ENCODE measurements at places on chromosomes 4 and X.

GRCh38 chr4:32798471-32799159, 2078.4 kb downstream of the PCDH7 start:
- no peak for DNase-seq

DNA sequence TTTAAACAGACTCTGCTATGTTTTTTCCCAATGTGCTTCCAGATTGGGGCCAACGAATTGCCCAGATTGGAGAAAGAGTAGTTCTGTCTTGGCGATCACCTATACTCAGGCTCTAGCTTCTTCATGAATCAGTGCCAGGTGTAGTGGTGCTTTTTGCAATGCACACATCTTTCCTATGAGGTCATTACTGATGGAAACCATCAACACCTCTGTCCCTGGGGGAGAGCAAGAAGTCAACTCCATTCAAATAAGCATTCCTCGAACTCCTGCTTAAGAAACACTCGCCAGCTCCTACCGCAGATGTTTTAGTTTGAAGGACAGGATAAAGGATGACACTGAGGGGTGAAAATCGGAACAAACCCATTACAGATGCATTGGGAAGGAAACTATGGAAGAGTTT, 156.5 kb upstream of the DKK2 start:
- no peak for DNase-seq

GRCh38 chr4:136319789-136320464, 1212.4 kb downstream of the PCDH18 start:
- no peak for DNase-seq

DNA sequence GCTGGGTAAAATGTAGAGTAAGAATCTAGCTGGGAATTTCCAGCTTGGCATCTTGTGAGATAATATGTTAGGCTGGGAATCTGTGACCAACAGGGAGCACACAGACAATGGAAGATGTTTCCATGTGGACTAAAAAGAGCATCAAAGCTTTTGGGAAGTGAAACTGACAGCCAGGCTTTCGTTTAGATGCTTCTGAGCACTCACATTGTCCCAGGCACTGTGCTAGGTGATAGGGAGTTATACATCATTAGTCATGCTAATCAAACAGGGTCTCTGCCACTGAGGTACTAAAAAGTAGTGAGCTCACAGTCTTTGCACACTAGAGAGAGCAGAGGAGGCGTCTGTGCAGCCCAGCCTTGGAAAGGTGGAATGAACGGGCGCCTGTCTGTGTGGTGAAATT, 101.9 kb upstream of the SCOC start:
- no peak for DNase-seq

DNA sequence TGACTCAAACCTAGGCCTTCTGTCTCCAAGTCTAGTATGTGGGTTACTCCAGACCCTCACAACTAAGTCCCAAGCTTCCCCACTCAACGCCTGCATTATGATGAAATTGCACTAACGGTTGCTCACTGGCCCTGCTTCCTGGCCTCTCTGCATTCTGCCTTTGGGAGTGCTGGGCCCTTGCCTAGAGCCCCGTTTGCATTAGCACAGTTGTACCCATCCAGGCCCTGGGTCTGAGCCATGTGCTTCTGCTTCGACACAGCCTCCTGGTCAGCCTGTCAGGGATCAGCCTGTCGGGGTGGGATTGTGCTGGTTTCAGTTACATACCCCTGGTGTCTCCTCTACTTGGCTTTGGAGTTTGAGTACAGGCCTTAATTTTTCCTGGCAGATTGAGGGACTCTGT, 58.4 kb downstream of the DCUN1D4 start:
- no peak for DNase-seq

DNA sequence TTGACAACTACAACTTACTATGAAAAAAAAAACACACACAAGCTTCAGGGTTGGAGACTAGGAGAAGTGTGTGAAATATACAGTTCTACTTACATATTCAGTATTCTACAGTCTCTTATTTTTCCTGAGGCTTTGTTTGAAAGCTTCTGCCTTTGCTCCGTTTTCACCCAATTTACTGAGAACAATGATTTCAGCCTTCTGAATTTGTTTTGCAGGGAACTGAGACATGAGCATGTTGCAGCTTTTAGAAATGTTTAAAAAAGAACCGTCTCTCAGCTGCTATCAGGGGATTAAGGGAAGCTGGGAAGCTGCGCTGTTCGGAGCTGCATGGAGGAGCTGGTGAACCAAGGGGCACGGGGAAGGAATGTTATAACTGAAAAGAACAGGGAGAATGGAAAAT, 85.7 kb downstream of the QDPR start:
- DNase-seq: no peak

GRCh38 chr4:86870442-86871069, 21.4 kb upstream of the SLC10A6 start:
- DNase-seq: no peak

- DNase-seq: no peak
Measured at GRCh38 chr4:166432842-166433241, 559.8 kb downstream of the TLL1 start.

GRCh38 chr4:187615972-187616371, 379.6 kb upstream of the ZFP42 start:
- no peak for DNase-seq

DNA sequence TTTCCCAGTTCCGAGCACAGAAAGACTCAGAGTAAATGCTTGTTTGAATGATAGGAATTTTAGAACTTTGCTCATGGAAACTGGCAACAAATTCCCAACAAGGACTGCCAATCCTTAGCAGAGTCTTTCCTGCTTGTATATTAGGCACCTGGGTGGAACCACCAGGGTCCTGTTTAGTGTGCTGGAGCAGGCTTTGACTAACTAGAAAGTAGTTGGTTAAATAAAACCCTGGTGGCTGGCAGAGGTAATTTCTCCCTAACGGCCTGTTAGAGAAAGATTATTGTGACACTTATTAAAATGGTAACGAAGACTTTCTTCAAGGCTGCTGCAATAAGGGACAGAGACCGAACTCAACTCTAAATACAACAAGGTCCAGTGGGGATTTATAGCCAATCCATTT, 103.6 kb upstream of the TEX13D start:
- DNase-seq: no peak

DNA sequence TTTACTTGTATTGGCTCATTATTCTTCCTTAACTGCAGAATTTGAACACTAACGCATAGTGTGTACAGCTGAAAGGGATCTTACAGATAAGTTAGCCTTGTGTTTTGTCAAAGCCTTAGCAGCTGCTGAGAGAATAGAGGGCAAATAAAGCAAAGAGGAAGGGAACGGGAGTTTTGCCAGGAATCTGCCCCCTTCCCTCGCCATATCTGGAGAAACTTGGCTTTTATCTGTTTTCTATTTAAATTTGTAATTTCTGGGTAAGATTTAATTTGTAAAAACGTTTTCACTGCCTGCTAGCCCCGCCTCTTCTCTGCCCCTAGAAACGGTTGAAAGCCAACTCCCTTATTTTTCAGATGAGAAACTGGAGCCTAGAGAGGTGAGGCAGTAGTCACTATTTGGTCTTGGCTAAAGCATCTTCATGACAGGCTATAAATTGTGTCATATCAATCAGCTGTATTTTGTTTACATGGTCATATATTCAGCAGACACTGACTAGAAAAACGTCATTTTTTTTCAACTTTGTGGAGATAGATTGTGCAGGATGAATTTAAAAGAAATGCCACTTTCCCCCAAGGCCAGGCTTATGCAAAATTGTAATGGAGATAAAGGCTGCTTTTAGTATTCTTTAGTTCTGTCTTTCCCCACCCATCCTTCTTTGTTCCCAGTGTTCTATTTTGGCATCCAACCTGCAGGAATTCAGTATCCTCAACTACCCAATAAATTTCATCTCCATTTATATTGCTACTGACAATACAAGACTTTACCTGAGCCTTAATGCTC, 319.4 kb downstream of the SH2D1A start:
- no peak for DNase-seq

DNA sequence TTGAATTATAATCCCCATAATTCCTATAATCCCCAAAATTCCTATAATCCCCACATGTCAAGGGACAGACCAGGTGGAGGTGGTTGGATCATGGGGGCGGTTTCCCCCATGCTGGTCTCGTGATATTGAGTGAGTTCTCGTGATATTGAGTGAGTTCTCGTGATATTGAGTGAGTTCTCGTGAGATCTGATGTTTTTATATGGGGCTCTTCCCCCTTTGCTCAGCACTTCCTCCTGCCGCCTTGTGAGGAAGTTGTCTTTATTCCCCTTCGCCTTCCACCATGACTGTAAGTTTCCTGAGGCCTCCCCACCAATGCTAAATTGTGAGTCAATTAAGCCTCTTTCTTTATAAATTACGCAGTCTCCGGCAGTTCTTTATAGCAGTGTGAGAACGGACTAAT, 36.6 kb upstream of the GPR78 start:
- DNase-seq: no peak

- DNase-seq: no peak
Measured at GRCh38 chr4:128582427-128582870, 227.1 kb upstream of the JADE1 start.

DNA sequence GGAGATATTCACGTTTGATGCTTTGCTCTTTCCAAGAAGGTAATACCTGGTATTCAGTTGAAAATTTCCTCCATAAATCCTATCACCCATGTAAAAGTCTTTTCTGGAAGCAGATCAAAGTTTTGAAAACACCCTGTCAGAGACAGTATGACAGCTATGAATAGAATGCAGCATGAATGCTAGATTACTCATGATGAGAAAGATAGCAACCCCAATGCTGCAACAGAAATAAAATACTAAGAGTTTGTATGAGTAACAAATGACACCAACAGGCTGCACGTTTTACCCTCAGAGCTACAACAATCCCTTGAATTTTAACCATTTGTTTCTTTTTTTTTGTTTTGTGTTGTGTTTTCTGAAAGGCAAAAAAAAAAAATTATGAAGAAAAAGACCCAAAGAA, 108.6 kb downstream of the ARHGAP6 start:
- no peak for DNase-seq

GRCh38 chr4:185222598-185222997, 13.2 kb downstream of the SNX25 start:
- DNase-seq: no peak

DNA sequence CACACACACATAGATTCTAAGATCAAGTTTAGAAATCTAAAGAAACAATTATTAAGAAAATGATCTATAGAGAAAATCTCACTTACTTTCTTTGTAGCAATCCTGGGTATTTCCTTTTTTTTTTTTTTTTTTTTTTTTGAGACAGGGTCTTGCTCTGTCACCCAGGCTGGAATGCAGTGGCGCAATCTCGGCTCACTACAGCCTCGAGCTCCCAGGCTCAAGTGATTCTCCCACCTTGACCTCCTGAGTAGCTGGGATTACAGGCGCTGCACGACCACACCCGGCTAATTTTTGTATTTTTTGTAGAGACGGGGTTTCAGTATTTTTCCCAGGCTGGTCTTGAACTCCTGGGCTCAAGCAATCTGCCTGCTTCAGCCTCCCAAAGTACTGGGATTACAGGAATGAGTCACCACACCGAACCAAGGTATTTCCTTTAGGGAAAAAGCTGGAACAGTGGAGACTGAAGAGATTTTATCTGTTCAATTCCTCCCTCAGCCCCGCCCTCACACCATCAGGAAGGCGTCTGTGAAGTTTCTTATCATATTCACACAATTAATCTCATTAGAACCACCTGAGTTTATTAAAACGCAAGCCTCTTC, at the start of gene TRIML2:
Gene TRIML2, minus strand, starts transcription at position 447 of the 599 bp plus-strand sequence. CDS start 4,235 bp downstream, outside the sequence.
- DNase-seq: no peak

DNA sequence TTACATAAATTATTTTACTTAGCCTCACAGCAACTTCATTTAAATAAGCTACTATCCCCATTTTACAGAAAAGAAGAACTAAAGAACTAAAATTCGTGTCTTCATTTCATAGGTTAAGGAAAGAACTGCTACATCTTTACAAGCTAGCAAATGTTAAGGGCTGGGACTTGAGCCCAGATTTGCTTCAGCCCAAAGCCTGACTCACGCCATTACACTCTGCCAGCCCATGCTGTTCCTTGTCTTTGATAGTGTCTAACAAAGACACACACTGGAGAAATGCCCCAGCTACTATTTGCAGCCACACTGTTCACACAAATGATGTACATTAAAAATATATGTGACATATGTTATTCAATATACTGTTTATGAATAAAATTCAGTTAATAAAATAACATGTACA, 29.0 kb upstream of the ERVMER34-1 start:
- no peak for DNase-seq

GRCh38 chr4:52836678-52837077, 25.4 kb upstream of the RASL11B start:
- DNase-seq: no peak

- DNase-seq: no peak
Measured at GRCh38 chr4:146178126-146178525, 2.6 kb downstream of the LSM6 start.

DNA sequence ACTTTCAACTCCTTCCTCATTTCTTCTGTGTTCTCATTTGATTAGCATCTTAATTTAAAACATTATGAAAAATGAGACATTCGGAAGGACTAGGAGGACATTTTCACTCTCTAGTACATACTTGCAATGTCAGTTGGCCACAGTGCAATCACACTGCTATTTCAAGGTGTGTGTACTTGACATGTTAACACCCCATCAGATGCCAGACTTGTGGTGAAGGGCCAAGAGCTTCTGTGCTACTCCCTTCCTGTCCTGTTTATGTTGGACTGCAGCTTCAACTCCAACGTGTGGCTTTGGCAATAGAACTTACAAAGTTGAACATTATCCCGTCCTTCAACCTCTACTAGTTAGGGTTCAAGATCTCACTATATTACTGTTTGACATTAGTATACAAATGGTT, 221.0 kb downstream of the PALLD start:
- no peak for DNase-seq

All from activated CD4-positive, alpha-beta T cell treated with anti-CD3 and anti-CD28 coated beads, Interleukin-2, Interleukin-6, amounts not matched to agents 100 ng/mL and 50 ng/mL, durations not matched to agents 16 hours and 8 hours (primary cell).